ENCODE measurements at places on chromosomes 4 and X.

GRCh38 chrX:116285501-116285900 is 115.0 kb downstream of the AGTR2 start:
- no peak for DNase-seq

- DNase-seq: no peak
These were observed 94.5 kb downstream of the PCDH19 start for GRCh38 chrX:100315566-100315965.

DNA sequence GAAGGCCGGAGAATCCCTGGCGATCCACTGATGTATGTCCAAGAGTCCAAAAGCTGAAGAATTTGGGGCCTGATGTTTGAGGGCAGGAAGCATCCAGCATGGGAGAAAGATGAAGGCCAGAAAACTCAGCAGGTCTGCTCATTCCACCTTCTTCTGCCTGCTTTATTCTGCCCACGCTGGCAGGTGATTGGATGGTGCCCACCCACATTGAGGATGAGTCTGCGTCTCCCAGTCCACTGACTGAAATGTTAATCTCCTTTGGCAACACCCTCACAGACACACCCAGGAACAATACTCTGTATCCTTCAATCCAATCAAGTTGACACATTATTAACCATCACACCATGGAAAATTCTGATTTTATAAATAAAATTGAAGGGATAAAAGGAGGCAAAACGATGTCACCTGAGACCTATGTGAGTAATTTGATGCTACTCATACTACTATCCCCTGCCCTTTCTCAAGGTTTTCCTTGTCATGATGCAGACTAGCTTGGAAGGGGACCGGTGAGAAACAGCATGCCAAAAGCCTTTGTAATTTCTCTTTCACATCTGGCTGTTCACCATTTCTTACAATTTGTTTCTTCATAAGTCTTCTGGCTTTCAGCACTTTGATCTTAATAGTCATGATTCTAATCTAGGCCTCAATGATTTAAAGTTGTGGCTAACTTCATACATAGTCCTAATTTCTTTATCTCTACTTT is 9.7 kb upstream of the PYURF start:
- no peak for DNase-seq

- DNase-seq: no peak
These were observed 35.8 kb downstream of the RFC1 start for GRCh38 chr4:39330353-39330752.

GRCh38 chrX:40266490-40267333 is 169.0 kb upstream of the BCOR start:
- no peak for DNase-seq

GRCh38 chr4:88807499-88807898 is 109.9 kb upstream of the NAP1L5 start:
- DNase-seq: no peak

DNA sequence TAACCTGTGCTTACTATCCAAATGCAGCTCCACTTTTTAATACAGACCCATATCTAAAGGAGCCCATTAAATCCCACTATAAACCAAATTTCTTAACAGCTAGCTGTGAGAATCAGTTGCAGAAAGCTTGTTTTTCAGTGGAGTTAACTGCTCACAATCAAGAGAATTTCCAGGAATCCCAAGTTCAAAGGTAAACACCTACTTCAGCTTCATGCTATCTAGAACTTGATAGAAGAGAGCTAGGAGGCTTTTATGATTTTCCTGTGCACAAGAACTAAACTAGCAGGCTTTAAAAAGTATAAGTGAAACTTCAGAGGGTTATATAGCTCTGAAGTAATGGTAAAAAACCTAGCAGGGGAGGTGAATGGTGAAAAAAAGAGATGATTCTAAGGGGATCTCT is 96.2 kb upstream of the PABPC4L start:
- DNase-seq: no peak

- DNase-seq: no peak
These were observed 235.8 kb upstream of the AADAT start for GRCh38 chr4:170325599-170325998.

GRCh38 chr4:4481399-4481994 is 60.4 kb downstream of the STX18 start:
- no peak for DNase-seq

GRCh38 chr4:92969650-92970379 is 666.0 kb downstream of the GRID2 start:
- DNase-seq: peak; percentile 44

GRCh38 chrX:15718283-15718970 is 19.6 kb upstream of the CA5B start:
- no peak for DNase-seq

GRCh38 chrX:15574017-15574416 is 26.7 kb downstream of the ACE2 start:
- DNase-seq: no peak

DNA sequence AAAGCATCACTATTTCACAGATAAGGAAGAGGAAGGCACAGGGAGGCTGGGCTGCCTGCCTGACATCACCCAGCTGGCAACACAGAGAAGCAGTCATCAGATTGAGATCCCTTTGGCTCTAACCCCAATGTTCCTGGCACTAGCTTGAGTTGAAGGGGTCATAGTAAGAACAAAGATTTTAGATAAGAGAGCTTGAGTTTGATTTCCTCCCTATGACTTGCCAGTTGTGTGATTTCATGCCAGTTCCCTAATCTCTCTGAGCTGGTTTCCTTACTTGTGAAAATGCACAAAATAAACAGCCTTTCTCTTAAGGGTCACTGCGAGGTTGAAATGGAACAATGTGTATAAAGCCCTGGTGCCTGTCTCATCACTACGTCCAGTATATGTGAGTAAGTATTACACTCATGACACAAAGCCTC is 475.4 kb upstream of the HS3ST1 start:
- no peak for DNase-seq

- no peak for DNase-seq
These were observed 138.3 kb downstream of the AREG start for GRCh38 chr4:74583089-74583700.

DNA sequence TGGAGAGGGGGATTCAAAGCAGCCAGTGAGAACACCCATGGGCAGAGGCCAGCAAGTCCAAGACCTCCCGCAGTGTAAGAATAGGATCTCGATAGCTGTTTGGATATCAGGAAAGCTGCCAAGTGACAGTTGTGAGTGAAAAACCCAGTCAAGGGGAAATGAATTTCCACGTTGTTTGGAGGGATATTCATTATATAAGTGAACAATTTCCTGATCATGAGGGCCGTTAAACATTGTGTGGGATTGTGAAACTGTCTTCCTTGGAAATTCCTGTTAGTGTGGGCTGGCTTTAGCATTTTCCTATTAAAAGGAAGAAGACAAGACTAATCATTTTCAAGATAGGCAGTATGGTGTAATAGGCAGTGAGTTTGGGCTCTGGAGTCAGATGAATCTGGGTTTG is 15.0 kb downstream of the CLDN2 start:
- no peak for DNase-seq

DNA sequence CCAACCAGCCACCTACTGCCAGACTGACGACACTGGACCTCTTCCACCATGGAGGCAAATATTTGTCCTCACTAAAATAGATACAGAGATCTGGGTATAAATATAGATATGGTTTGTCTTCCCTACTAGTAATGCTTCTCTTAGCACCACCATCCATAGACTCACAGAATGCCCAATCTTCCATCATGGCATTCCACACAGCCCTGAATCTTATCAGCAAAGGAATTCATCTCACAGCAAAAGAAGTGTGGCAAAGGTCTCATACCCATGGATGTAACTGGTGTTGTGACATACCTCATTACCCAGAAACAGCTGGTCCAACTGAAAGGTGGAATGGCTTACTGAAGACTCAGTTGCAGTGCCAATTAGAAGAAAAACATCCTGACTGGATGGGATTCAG is 47.2 kb upstream of the HS6ST2 start:
- DNase-seq: no peak

- no peak for DNase-seq
These were observed 876.5 kb upstream of the INTU start for GRCh38 chr4:126756050-126756829.

DNA sequence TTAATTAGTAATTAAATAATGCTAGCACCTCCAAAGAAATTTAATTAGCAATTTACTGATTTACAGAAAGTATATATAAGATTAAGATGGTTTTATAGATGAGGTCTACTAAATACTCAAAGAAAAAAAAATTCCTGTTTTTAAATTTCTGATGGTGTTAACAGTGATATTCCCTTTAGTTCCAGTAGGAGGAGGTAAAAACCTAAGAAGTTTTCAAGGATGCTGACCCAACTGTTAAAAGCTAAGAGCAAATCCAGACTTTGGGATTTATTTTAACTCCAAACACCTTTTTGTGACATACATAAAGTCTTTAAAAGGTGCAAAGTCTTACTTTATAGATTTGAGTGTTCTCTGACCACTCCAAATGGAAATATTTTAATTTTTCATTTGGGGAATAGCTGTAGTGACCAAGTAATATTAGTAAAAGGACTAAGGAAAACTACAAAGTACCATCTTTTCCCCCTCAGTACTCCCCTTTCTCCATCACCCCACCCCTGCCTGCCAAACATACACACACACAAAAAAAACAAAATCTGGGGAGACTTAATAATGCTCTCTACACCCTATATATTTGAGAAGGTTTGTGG is 34.2 kb upstream of the CSN1S1 start:
- DNase-seq: no peak

DNA sequence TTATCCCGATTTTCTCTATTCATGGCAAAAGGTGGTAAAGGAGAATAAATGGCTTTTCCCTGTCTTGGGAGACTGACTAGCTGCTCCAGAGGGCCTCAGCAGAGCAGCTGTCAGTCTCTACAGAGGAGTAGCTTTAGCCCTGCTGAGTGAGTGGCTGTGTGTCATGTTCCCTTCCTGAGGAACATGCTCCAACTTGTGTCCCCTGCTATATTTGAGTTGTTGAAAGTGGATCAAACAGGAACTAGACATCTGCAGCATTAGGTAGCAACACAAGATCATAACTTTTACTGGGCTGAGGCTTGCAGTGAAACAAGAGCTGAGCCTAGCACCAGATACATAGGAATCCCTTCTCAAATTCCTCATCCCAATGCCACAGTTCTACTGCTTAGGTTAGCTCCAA is 26.7 kb upstream of the PLAC1 start:
- no peak for DNase-seq

GRCh38 chr4:156084373-156084772 is 130.7 kb upstream of the CTSO start:
- no peak for DNase-seq

DNA sequence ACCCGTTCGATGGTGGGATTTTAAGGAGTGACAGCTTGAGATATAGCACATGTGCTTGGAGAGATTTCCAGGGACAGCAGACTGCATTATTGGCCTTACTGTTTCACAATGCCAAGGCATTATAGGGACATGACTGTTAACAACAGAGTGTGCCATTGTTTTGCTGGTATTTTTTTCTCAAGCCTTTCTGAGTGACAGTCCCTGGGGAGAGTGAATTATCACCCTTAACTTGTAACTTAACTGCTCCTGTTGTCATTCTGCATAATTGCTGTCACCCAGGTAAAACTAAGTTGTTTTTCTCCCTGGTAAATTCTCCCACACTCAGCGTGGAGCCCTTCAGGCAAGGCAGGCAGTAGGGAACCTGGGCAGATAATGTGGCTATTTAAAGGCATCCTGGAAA is 989.2 kb upstream of the LCORL start:
- no peak for DNase-seq

DNA sequence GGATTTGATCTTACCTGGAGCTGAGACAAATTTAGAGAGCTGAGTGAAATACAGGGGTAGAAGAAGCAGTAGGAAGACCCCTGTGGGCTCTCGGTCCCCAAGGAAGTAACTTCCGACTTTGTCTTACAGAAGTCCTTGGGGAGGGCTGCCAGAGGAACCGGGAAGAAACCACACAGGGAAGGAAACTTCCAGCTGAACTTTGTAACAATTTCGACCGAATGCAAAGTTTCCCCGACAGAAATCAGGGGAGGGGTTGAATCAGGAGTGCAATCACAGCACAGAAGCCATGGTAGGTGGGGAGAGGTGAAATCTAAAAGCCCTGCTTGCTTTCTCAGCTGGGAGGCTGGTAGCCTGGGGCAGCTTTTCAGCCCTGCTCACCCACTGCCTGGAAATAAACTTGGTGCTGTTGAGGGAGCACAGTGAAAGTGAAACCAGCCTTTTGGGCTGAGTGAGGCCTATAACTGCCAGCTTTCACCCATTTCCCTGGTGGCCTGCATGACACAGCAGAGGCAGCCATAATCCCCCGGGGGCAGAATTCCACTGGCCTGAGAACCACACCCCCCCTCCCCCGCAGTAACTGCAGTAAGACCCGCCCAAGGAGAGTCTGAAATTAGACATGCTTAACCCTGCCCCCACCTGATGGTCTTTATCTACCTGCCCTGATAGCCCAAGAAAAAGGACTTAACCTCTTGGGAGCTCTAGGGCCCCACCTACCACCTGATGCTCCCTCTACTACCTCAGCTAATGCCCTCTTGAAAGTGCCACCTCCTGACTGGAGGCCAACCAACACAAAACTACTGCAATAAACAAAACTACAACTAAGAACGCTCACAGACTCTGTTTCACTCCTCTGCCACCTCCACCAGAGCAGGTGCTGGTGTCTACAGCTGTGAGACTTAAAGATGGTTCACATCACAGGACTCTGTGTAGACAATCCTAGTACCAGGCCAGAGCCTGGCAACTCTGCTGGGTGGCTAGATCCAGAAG is 248.2 kb downstream of the PARM1 start:
- DNase-seq: no peak

DNA sequence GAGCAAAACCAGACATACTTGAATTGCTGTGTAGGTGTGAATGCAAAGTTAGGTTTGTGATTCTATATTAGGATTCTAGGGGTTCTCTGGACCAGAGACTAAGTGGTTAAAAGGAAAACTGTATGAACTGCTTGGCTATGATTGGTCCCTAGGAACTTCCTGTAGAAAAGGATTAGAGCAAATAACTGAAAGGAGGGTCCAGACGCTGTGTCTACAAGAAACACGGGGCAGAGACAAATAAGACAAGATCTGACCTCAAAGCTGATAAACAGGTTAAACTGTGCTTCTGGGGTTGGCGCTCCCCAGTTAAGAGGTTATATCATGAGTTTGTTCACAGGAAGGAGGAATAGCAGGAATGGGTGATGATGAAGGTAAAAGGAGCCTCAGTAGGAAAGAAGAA is 183.6 kb downstream of the MGST2 start:
- no peak for DNase-seq

GRCh38 chr4:5971078-5971450 is 47.2 kb downstream of the C4orf50 start:
- no peak for DNase-seq

GRCh38 chr4:149164282-149164681 is 651.4 kb downstream of the IQCM start:
- peak; percentile 5 for DNase-seq

DNA sequence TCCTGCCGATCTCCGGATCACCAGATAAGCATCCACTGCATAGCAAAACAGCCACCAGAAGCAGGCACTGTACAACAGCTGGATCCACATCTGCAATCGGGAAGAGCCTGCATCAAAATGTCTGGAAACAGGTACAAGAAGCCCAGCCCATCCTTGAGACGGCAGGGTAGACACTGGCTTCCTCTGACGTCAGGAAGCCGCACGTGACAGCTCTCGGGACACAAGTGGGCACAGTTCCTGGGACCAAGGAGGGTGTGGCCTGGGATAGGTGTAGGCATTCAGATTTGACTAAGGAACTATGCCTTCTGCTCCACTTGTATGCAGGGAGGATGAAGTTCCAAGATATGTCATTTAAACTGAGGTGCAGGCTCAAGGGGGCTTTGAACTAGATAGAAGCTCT is 6.3 kb downstream of the GPR143 start:
- no peak for DNase-seq

- DNase-seq: no peak
These were observed 235.6 kb upstream of the JADE1 start for GRCh38 chr4:128573781-128574508.

- no peak for DNase-seq
These were observed 43.1 kb upstream of the AFF2 start for GRCh38 chrX:148457279-148457678.

All from HFF-Myc (cell line).